IPS DF 19.7 (cell line): ENCODE measurements at places on chromosomes 6 and 20.

- no peak for DNase-seq
Observed at GRCh38 chr20:17795501-17796071, 95.8 kb downstream of the BANF2 start.

DNA sequence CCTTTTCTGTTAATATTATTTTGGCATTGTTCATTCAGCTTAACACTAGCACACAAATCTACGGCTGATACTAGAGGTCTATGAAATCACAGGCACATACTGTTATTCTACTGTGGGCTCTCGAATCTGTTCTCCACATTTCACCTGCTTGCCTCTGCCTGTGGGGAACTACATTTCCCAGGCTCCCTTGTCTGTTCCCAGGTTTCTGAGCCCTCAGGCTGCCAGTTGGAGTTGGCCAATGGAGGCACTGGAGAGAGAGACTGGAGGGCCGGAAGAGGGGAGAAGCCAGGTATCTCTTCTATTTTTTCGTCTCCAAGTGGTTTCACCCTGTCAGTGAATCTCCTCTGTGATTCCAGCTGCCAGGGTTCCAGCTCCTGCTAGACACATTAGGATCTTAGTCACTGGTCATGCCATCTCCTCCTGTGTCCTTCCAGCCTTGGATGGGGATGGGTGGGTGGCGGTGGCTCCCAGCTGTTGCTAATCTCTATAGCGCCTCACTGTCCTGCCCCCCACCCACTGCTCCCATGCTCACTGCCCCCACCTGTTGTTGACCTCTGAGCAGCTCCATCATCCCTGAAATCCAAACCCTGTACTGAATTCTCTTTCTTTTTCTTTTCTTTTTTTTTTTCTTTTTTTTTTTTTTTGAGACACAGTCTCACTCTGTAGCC, 188.2 kb downstream of the LRFN2 start:
- peak; percentile 61 for DNase-seq

GRCh38 chr6:42530296-42530695, 33.5 kb upstream of the UBR2 start:
- no peak for DNase-seq

- no peak for DNase-seq
Observed at GRCh38 chr6:37612475-37612874, 85.2 kb downstream of the MDGA1 start.
